ENCODE measurements at places on chromosomes 12 and 14. TPM values are rescaled to one million over a fixed set of nuclear protein-coding genes. Genes with fewer than 3 reads are reported as not detected.

DNA sequence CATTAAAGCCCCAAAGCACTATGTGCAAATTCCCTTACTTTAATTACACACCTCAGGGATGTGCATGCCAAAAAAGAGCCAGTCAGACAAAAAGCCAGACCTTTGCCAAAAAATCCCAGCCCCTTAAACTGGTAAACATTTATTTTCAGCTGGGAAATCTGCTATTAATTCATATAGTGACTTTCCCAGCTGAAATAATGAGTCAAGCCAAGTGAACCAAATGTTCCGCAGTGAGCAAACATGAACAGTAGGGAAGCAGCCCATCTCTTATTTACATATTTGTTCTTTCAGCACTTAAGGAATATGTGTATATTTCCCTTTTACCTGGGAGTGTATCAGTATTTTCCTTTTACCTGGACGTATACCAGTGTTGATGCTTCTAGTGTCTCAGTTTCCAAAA lies 44.0 kb upstream of the OTX2 start:
- DNase-seq = no peak

- DNase-seq = no peak
Measured at GRCh38 chr14:47785058-47785457, 109.7 kb upstream of the MDGA2 start.

DNA sequence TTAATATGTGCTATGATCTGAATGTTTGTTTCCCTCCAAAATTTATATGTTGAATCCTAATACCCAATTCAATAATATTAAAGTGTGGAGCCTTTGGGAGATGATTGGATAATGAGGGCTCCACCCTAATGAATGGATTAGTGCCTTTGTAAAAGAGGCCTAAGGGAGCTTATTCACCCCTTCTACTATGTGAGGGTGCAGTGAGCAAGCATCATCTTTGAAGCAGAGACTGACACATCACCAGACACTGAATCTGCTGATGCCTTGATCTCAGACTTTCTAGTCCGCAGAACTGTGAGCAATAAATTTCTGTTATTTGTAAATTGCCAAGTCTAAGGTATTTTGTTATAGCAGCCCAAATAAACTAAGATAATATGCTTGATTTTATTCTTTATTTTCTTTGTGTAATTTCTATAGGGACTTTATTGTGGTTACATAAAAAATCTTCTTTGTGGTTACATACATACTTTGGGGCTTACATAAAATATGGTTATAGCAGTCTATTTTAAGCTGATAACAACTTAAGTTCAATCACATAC lies 131.1 kb upstream of the SLC38A2 start:
- DNase-seq = no peak

GRCh38 chr12:13257356-13257875 lies 60.9 kb downstream of the EMP1 start:
- no peak for DNase-seq

DNA sequence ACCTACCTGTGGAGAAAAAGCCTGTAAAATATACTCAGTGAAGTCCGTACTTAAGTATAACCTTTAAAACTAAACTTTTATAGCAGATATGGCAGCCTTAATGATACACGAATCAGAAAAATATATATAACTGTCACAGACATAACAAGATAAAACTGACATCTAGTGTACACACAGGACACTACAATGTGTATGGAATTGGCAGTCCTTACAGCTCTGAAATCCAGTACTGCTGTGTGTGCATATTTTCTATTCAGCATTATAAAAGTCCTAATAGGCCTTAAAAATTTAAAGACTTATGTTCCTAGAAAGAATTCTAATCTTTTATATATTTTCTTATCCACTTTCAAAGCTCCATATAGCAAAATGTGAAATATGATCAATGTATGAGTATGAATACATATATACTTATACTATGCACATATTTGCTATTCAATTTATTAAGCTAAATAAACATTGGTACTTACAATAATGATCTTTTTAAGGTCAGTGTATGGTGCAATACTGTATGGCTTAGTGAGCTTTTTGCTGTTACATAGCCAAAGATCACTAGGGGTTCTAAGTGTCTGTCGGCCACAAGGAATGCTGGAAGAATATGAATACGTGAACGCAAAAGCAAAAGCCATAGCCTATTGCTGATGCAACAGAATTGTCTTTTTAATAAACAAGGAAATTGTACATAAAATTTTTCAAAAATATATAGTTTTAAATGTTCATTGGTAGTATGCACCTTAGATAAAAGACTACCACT lies 69.2 kb downstream of the C2CD5 start:
- no peak for DNase-seq

The TMTC1 gene
- total RNA-seq = 106 TPM

All from omental fat pad (tissue), 4 donors.